Activated CD8-positive, alpha-beta T cell treated with anti-CD3 and anti-CD28 coated beads for 36 hours (primary cell): ENCODE measurements at places on chromosomes 3 and 15. TPM values are rescaled to one million over a fixed set of nuclear protein-coding genes. Genes with fewer than 3 reads are reported as not detected.
A peak's percentile ranks its signal among the peaks of the same experiment; 100 is the strongest.

Gene SLC28A2
- total RNA-seq = not detected

Gene CCK
- total RNA-seq = not detected

Gene IL17RD
- total RNA-seq = not detected

Gene TRH
- not detected for total RNA-seq

Gene TMC3
- total RNA-seq = not detected

Gene SMAD6
- 0.25 TPM for total RNA-seq

DNA sequence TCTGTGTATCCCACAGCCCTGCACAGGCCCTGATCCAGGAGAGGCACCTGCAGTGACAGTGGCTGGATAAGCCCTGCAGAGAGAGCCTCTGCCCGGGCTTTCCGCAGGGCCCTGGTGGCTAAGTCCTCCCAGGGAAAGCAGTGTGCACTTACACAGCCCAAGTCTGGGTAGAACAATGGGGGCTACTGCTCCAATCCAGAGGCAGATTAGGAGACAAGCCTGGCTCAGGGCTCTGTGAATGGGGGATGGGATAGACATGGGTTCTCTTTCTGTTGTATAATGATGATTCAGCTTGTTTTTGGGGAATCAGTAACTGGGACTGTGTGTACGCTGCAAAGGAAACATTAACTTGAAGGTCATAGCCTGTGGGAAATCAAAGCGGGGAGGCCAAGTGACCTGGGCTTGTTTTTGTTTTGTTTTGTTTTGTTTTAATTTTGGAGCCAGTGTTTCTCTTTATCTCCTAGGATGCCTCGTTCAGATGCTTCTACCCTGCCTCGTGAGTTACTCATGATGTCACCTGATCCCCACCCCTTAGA, 4.1 kb upstream of the ALDH1L1 start:
- H3K27me3 ChIP-seq = peaks cover 32% of the 10 kb centered on the region
- H3K27ac ChIP-seq = no peak overlapping the region
- no peaks in the 10 kb centered on the region for H3K4me1 ChIP-seq
- H3K36me3 ChIP-seq = no peaks in the 10 kb centered on the region

GRCh38 chr15:81948751-81949150, 97.1 kb downstream of the MEX3B start:
- H3K27me3 ChIP-seq = no peaks in the 10 kb centered on the region
- DNase-seq = peak; percentile 40
- no peaks in the 10 kb centered on the region for H3K36me3 ChIP-seq
- H3K4me1 ChIP-seq = peaks cover 4% of the 10 kb centered on the region
- H3K4me3 ChIP-seq = no peak overlapping the region
- no peak overlapping the region for H3K27ac ChIP-seq

DNA sequence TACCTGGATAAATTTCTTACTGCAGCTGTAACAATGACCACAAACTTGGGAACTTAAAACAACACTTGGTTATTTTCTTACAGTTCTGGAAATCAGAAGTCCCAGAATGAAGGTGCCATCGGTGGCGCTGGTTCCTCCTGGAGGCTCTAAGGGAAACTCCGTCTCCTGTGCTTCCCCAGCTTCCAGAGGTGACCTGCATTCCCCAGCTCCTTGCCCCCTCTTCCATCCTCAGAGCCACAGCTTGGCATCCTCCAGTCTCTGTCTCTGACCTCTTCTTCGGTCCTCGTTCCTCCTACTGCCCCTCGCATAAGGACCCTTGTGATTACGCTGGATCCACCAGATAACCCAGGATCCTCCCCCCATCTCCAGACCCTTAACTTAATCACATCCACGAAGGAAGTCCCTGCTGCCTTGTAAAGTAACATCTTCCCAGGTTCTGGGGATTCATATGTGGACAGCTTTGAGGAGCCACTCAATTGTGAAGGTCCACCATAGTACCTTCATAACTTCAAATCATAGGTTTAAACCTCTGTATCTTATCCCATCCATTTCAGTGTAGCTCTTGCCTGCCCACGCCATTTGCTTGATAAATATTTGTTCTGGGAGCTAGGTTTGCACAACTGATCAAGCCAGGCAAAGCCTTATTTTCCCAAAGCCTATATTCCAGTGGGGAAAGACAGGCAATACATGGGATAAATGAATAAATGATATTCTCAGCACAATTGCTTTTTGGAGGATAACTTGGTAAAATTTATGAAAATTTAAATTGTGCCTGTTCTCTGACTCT, 34.8 kb downstream of the KLF15 start:
- H3K4me3 ChIP-seq = no peak overlapping the region
- no peaks in the 10 kb centered on the region for H3K36me3 ChIP-seq
- peaks cover 2% of the 10 kb centered on the region for H3K27me3 ChIP-seq
- no peaks in the 10 kb centered on the region for H3K4me1 ChIP-seq
- no peak for DNase-seq

DNA sequence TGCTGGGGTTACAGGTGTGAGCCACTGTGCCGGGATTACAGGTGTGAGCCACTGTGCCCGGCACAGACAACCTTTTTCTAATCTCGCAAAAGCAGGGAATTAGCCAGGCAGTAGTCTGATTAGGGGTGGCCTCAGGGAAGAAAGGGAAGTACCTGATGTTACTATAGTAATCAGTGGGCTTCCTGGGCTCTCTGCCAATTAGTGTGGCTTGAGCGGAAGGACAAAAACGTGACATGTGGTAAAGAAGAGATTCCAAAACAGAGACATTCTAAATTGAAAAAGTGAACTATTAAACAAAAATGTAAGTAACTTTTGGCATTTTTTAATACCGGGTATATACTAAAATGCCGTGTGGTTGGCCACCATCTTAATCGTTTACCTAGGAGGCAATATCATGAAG, 48.1 kb downstream of the CFAP20DC start:
- DNase-seq = no peak
- H3K27ac ChIP-seq = no peak overlapping the region
- peaks cover 7% of the 10 kb centered on the region for H3K27me3 ChIP-seq
- no peak overlapping the region for H3K4me3 ChIP-seq
- no peaks in the 10 kb centered on the region for H3K36me3 ChIP-seq
- no peaks in the 10 kb centered on the region for H3K4me1 ChIP-seq

- no peak overlapping the region for H3K27ac ChIP-seq
These were observed 214.6 kb upstream of the UBE2E2 start for GRCh38 chr3:22988566-22988965.

DNA sequence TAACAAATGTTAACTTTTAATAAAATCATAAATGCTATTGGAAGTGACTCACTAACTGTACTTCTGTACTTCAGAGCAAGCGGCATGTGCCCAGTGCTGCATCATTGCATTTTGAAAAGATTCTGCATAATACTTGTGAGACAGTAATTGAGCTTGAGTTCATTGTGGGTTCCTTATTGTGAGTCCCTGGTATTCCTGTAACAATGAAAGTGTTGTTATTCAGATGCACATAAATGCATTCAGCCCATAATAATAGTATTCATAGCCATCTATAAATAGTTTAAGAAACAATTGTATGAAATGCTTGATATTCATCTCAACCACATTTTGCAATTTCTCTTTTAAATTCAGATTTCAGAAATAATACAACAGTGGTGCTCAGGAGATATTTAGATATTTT, 976.4 kb downstream of the CADM2 start:
- no peaks in the 10 kb centered on the region for H3K4me1 ChIP-seq
- no peak for DNase-seq
- no peak overlapping the region for H3K4me3 ChIP-seq
- H3K36me3 ChIP-seq = no peaks in the 10 kb centered on the region

DNA sequence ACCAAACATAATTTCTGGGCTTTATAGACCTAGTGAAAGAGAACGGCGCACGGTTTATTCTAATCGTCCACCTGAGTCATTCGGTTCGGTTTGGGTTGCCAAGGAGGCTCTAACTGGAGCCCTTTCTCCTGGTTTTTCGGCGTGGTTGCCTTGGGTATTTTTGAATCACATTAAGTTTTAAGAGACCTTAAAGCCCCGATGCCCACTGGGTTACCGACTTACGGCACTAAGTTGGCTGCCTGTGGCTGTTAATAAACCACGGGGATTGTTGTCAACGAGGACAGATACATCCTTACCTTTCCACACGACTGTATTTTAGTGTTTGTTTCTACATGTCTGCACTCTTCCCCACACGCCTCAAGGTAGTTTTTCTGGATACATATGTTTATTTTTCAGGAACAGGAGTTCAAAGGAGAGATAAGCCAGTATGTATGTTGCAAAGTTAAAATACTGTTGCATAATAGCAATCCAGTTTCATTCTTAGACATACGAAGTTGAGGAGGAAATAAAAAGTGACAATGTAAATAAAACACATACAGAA, 1.2 kb upstream of the ANP32A start:
- peaks cover 12% of the 10 kb centered on the region for H3K36me3 ChIP-seq
- peak overlapping the region; percentile 88 for H3K4me3 ChIP-seq
- H3K27me3 ChIP-seq = no peaks in the 10 kb centered on the region
- peak; percentile 52 for DNase-seq

DNA sequence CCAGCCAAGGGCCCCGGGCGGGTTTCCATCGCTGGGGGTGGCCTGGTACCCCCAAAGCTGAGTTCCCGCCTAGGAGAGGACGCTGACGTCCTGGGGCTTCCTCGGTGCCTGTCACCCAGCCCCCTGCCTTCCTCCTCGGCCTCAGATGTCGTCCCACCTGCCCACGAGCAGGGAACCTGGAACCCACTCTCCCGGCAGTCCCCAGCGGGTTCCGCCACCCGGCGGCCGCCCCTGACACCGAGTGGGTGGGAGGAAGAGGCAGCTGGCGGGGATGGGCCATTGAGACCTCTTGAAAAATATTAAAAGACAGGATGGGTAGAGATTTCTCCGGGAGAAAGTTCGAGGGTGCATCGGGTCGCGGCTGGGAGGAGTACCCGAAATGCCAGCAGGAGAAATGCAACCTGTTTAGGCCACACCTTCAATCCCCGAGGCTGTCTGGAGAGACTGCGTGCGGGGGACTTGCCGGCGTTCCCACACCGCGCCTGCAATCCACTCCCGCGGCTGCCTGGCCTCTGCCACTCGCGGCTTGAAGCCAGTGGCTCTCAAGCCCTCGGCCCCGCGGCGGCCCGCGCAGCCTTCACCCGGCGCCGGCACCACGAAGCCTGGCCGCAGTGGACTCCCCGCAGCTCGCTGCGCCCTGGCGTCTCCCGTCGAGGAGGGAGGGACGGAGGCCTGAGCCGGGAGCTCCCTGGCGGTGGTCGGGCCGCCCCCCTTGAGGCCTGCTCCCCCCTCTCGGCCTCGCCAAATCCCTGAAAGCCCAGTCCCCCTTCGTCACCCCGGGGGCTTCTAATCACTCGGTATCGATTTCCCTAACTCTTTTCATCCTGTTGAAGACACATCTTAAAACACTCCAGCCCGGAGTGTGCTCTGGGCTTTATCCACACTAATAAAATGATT, 8.6 kb upstream of the NR2F2 start:
- H3K27ac ChIP-seq = no peak overlapping the region
- H3K4me3 ChIP-seq = no peak overlapping the region
- peaks cover 59% of the 10 kb centered on the region for H3K27me3 ChIP-seq
- no peak for DNase-seq
- no peaks in the 10 kb centered on the region for H3K36me3 ChIP-seq
- H3K4me1 ChIP-seq = peaks cover 3% of the 10 kb centered on the region

- H3K27ac ChIP-seq = no peak overlapping the region
- no peaks in the 10 kb centered on the region for H3K27me3 ChIP-seq
- H3K36me3 ChIP-seq = no peaks in the 10 kb centered on the region
- no peak overlapping the region for H3K4me3 ChIP-seq
- H3K4me1 ChIP-seq = peaks cover 4% of the 10 kb centered on the region
- no peak for DNase-seq
These were observed 32.3 kb upstream of the RAB7A start for GRCh38 chr3:128693696-128694095.

GRCh38 chr3:42376344-42376798, 34.0 kb downstream of the LYZL4 start:
- H3K4me1 ChIP-seq = peaks cover 7% of the 10 kb centered on the region
- no peak overlapping the region for H3K4me3 ChIP-seq
- DNase-seq = peak; percentile 90
- H3K27ac ChIP-seq = no peak overlapping the region
- H3K36me3 ChIP-seq = no peaks in the 10 kb centered on the region
- peaks cover 14% of the 10 kb centered on the region for H3K27me3 ChIP-seq

DNA sequence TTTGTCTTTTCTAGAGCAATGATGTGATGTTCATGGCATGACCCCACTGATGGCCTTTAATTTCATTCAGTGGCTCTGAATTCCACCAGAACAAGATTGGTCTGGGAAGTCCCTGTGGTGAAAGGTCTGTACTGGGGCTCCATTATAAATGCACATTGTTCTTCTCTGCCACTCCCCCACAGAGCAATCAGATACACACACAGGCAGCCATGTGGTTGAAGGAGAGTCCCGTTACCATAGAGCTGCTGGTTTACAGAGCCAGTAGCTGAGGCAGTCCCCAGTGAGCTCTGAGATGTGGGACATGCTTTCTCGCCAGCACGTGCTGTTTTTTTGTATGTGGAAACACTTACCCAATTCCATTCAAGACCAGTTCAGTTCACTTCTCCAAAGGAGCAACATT, 172.7 kb upstream of the TRIM42 start:
- no peaks in the 10 kb centered on the region for H3K36me3 ChIP-seq
- H3K27ac ChIP-seq = no peak overlapping the region
- no peaks in the 10 kb centered on the region for H3K4me1 ChIP-seq
- DNase-seq = no peak

- no peak overlapping the region for H3K4me3 ChIP-seq
- no peaks in the 10 kb centered on the region for H3K36me3 ChIP-seq
- no peak for DNase-seq
- H3K27me3 ChIP-seq = no peaks in the 10 kb centered on the region
These were observed 17.1 kb downstream of the HOMER2 start for GRCh38 chr15:82935382-82935781.

- H3K4me3 ChIP-seq = no peak overlapping the region
- H3K36me3 ChIP-seq = no peaks in the 10 kb centered on the region
- H3K27ac ChIP-seq = no peak overlapping the region
- no peaks in the 10 kb centered on the region for H3K27me3 ChIP-seq
These were observed 1080.8 kb downstream of the TUSC7 start for GRCh38 chr3:117790235-117790987.

DNA sequence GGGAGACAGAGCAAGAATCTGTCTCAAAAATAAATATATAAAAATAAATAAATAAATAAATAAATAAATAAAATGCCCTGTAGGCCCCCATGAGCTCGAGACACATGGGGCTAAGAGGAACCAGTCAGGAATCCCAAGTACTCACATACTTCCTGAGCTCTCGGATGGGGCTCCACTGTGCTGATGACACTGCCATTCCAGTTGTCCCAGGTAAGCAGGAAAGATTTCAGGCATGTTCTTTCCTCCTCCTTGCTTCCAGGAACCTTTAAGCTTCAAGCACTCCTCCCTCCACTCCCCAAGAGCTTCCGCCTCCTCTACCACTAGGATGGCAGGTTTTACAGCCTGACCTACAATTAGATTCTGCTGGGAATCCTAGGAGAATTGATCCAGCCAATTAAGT, 113.4 kb downstream of the SLC49A4 start:
- H3K27ac ChIP-seq = no peak overlapping the region
- no peak for DNase-seq
- H3K36me3 ChIP-seq = no peaks in the 10 kb centered on the region
- H3K27me3 ChIP-seq = peaks cover 17% of the 10 kb centered on the region
- H3K4me3 ChIP-seq = no peak overlapping the region
